IgD-negative memory B cell (primary cell): ENCODE measurements at places on chromosomes 7 and 10. TPM values are rescaled to one million over a fixed set of nuclear protein-coding genes. Genes with fewer than 3 reads are reported as not detected.

Gene ZNF394
- polyA plus RNA-seq: 53.3 TPM

Gene CD36
- 0.69 TPM for polyA plus RNA-seq

Gene ACTR3C
- polyA plus RNA-seq: 5.2 TPM

Gene CHPF2
- 25.4 TPM for polyA plus RNA-seq

Gene CYP2C19
- not detected for polyA plus RNA-seq

Gene OR2A42
- not detected for polyA plus RNA-seq

Gene FBXO24
- 0.36 TPM for polyA plus RNA-seq

Gene PTTG1IP2
- not detected for polyA plus RNA-seq

Gene TMEM229A
- not detected for polyA plus RNA-seq

Gene HYAL4
- polyA plus RNA-seq: not detected

Gene ODAD2
- polyA plus RNA-seq: not detected

Gene NEUROD6
- polyA plus RNA-seq: not detected

Gene VWC2
- polyA plus RNA-seq: not detected

Gene ADAM12
- not detected for polyA plus RNA-seq

Gene TMEM236
- polyA plus RNA-seq: not detected
